ENCODE measurements at places on chromosomes 12 and 14.
A peak's percentile ranks its signal among the peaks of the same experiment; 100 is the strongest.

- no peak for DNase-seq
Observed at GRCh38 chr14:68233101-68233784, 413.7 kb downstream of the RAD51B start.

DNA sequence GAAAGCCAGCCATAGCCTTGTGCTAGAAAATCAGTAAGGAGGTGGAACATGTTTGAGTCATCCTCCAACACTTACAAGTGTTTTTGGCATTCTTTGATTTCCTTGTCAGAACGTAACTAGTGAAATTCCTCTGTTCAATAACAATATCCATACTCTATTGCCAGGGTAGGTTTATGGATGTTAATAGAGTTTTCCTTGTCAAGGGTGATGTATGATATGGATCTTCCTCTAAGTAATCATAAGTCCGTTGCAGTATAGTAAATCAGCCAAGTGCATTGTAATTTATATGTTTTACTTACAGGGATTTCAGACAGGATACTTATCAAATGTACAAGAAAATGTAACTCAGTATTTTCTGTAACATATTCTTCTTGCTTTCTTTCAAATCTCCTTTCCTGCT is 19.4 kb downstream of the NAV3 start:
- DNase-seq = no peak

GRCh38 chr12:75856235-75856634 is 175.3 kb downstream of the PHLDA1 start:
- DNase-seq = no peak

GRCh38 chr12:3089588-3089987 is 12.4 kb downstream of the TSPAN9 start:
- DNase-seq = no peak

DNA sequence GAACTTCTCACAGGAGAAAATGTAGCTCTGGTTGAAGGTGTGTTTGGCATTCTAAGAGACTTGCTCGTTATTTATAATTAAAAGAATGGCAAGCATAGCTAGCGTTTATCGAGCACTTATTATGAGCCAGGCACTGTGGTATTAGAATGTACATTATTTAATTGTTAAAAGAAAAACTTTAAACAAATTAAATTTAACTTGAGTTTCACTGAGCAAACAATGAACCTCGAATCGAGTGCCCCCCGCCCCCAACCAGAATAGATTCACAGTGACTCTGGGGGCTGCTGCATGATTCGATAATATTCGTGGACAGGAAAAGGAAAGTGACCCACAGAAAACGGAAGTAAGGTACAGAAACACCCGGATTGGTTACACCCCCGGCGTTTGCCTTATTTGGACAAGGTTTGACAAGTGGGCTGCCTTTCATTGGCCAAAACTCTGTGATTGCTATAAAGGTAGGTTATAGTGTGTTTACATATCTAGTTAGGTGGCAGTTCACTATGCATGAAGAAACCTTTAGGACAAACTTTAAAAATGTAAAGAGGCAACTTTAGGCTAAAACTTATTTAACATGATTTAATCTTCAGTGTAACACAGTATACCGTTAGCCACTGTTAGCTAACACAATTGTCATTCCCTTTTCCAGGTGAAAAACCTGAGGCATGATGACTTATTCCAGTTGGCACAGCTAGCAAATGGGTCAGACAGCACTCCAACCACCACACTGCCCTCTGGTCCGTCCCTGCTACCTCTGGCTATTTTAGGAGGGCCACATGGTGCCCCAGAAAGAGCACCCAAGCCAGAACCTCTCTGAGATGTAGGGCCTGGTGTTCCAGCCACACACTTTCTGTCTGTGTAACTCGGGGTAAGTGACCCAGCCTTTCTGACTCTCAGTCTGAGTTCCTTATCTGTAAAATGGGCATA is 7.1 kb downstream of the SCNN1A start:
- DNase-seq = no peak

DNA sequence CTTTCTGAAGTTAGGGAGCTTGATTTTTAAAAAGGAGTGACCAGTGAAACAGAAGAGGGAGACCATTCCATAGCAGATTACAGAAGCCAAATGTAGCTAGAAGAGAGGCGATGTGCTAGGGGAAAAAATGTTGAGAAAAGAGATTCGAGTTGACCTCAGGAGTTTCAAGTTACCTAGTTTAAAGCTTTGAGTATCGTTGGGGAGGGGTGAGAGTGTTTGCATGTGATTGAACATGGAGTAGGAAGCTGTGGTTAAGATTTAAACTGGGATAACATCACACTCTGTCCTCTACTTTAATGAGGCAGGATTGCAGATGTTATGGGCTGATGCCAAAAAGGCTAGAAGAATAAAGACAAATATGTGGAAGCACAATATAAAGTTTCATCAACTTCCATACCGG is 3.7 kb downstream of the LETMD1 start:
- no peak for DNase-seq

DNA sequence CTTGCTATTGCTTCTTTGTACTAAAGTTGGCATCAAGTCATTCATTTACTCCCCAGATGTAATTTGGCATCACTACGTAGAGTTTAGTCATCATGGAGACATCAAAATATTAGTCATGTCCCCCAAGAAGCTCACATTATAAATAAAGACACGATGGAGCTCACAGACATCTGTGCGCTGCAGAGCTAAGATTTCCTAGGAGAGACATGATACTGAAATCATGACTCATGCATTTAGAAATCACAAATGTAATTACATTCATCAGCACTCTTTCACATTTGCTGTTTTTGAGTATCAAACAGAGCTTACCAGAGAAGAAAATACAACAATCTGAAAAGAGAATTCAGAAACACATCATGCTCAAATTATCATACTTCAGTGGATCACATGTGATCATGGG is 169.8 kb downstream of the LRIG3 start:
- no peak for DNase-seq

DNA sequence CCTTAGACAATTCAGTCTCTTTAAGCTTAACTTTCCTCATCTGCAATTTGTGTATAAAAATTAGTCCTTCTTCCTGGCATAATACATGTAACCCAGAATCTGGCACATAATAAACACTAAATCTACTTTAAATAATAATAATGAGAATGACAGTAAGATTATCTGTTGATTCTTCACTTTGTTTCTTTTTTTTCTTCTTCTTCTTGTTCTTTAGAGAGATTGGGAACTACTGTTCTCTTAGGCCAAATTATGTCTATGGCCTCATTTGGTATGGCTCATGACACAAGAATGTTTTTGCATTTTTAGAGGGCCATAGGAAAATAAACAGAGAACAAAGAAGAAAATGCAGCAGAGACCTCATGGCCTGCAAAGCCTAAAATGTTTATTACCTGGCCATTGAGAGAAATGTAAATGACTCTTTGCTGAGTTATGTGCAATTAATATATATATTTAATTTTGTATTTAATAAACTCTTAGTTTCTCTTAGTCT is 275.8 kb downstream of the SLC6A15 start:
- DNase-seq = no peak

DNA sequence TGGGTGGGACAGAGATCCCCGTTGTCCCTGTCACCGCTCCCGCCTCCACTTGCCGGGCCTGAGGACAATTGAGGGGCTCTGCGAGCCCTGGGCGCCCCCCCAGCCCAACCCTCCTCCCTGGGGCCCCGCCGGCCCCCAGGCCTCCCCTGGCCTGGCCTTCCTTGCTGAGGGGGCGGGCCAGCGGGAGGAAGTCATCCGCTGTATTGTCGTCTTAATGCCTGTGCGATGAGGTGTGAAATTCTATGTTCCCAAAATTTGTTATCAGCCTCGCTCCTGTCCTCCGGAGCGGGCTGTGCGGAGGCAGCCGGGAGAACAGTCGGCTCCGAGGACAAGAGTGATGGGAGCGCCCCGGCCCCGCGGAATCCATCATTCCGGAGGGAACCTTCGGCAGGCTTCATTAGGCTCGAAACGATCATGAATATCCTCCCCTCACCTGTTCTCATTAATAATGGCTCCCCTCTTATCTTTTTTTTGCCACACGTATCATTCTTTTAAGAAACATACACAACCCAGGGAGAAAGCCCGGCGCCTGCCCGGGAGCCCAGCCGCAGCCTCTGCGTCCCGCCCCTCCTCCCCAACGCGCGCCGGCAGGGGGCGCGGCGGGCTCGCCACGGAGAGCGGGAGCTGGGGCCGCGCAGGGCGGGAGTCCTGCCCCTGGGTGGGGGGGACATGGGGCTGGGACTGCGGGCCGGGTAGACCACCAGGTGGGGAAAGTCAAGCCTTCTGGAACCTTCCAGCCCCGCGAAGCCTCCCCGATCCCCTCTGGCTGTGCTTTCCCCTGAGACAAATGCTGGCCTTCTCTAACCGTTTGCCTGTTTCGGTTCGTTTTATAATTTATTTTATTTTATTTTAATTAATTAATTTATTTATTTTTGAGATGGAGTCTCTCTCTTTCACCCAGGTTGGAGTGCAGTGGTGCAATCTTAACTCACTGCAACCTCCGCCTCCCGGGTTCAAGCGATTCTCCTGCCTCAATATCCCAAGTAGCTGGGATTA is 17.1 kb upstream of the DLK1 start:
- no peak for DNase-seq

GRCh38 chr12:45671254-45671653 is 58.3 kb upstream of the ARID2 start:
- DNase-seq = no peak

DNA sequence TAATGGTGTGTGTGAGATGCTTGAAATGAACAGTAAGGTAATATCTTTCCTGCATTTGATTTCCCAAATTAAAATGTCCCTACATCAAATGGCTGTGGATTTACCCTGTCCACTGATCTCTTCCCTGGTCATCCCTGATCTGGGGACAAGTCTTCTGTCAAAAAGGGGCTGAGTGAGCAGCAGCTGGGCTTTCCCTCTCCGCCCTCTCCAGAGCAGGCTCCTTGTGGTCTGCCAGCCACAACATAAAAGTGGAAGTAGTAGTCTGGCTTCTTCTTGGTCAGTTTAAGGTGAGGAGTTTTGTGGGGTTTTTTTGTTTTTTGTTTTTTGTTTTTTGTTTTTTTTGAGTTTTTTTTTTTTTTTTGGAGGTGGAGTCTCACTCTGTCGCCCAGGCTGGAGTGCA is 25.2 kb upstream of the PLXNC1 start:
- DNase-seq = no peak

- no peak for DNase-seq
Observed at GRCh38 chr12:116551952-116552772, 7.0 kb upstream of the MAP1LC3B2 start.

- DNase-seq = no peak
Observed at GRCh38 chr12:11939223-11939622, 131.5 kb upstream of the BCL2L14 start.

- no peak for DNase-seq
Observed at GRCh38 chr12:84661786-84662185, 250.8 kb downstream of the SLC6A15 start.

DNA sequence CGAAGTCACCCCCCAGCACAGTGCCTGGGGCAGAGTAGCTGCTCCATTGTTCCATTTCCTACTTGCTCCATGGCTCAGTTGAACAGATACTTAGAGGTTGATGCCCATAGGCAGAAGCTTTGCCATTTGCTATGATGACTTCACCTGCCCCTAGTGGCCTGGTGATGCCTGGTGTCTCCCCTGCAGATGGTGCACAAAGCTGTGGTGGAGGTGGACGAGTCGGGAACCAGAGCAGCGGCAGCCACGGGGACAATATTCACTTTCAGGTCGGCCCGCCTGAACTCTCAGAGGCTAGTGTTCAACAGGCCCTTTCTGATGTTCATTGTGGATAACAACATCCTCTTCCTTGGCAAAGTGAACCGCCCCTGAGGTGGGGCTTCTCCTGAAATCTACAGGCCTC is 10.6 kb downstream of the SERPINA5 start:
- DNase-seq = no peak

DNA sequence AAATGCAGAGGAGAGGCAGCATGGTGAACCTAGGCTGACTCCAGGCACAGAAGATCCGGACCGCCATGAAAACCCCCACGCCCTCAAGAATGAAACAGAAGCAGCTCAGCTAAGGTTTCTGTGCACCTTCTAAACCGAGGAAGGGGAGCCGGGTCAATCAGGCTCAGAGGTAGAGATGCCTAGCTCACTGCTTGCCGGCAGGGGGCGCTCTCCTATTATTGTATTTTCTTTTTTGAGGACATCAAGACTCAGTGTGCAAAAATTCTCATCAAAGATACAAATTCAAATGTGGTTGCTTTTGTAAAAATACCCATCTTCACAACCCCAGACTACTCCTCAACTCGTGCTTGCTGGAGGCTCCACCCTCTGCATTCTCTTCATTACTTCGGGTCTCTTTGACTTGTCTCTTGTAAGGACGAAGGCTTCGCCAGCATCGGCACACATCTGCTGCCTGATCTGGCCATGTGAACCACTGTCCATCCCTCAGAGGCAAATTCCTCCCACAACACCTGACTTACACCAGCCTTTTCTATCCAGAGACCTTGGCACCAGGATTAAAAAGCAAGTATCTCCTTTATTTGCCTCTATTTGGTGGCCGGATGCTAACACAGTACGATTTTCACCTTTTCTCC is 33.4 kb upstream of the RNASE3 start:
- peak; percentile 54 for DNase-seq

DNA sequence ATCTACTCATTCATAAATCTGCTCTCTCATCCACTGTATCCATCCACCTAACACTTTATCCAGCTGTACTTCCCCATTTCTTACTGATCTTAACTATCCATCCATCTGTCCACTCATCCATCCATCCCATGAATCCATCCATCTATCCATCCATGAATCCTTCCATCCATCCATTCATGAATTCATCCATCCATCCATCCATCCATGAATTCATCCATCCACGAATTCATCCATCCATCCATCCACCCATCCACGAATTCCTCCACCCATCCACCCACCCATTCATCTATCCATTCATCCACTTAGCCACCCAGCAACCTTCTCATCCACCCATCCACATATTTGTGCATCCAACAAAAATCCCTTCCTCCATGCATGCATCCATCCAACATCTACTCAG is 128.6 kb upstream of the MYL2 start:
- no peak for DNase-seq

DNA sequence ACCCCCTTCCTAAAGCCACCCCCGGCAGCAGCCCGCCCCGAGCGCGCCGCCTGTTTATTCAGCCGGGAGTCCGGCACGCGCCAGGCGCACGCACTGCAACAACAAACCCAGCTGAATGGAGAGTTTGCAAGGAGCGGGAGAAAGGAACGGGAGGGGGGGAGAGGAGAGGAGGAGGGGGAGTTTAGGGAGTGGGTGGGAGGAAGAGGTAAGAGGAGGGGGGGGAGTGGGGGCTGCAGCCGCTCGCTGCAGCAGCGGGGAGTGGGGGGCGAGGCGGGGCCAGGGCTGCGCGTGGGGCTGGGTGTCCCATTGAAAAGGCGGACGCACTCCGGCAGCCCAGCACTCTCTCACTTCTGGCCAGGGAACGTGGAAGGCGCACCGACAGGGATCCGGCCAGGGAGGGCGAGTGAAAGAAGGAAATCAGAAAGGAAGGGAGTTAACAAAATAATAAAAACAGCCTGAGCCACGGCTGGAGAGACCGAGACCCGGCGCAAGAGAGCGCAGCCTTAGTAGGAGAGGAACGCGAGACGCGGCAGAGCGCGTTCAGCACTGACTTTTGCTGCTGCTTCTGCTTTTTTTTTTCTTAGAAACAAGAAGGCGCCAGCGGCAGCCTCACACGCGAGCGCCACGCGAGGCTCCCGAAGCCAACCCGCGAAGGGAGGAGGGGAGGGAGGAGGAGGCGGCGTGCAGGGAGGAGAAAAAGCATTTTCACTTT is at the start of gene ASCL1:
Gene ASCL1, plus strand, starts transcription at position 336 of the 712 bp plus-strand sequence. CDS start 571 bp downstream, outside the sequence.
- peak; percentile 62 for DNase-seq
